ENCODE measurements at places on chromosomes 1 and 21.

DNA sequence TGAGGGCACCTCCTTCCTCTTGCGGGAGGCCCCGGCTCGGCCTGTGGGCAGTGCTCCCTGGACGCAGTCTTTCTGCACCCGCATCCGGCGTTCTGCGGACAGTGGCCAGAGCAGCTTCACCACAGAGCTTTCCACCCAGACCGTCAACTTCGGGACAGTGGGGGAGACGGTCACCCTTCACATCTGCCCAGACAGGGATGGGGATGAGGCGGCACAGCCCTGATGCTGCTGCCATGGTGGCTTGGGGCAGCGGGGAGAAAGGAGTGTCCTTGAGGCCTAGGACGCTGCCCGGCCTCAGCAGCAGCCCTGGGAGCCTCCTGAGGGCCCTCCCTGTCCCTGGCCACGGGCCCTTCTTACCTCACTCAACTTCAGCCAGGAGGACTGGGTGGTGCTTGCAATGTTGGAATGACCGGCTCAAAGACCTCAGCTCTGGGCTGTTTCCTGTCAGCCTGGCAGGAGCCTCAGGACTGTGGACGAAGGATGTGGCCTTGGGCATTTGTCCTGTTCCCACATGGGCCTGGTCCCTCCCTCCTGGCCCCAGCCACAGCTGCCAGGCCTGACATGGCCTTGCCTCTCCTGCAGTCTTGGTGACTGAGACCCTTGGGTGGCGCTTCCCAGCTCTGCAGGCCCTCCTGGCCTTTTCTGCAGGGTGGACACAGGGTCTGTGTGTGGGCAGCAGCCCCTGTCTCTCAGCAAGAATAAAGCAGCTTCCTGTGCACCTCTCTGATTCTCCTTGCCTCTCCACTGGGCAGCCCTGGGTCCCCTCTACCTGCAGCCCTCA is 45.9 kb downstream of the TRIM11 start:
- no peak for DNase-seq

- DNase-seq: no peak
These were observed 738.0 kb downstream of the PTPRU start for GRCh38 chr1:29974316-29974724.

DNA sequence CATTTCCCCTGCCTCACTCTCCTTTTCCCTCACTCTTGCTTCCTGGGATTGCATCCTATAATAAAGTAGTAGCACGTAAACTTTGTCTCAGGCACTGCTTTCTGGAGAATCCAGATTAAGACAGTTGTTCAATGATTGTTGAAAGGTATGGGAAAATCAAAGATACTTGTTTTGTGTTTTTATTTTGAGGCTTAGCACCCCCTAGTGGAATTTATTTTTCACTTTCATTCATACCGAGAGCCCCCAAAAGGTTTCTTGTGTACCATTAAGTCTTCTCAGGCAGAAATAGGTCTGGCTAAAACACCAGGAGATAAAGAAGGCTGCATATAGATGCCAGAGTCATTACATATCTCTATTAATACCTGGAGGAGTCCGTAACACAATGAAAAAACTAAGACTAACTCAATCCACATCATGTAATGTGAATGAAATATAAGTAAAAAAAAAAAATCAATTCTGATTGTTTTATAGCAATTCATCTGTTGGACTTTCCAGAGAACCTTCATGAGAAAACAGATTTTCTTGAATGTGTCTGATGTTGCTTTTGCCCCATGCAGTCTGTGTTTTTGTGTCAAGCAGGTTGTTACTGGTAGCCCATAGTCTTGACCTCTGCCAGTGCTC is 103.5 kb downstream of the RPE65 start:
- no peak for DNase-seq

DNA sequence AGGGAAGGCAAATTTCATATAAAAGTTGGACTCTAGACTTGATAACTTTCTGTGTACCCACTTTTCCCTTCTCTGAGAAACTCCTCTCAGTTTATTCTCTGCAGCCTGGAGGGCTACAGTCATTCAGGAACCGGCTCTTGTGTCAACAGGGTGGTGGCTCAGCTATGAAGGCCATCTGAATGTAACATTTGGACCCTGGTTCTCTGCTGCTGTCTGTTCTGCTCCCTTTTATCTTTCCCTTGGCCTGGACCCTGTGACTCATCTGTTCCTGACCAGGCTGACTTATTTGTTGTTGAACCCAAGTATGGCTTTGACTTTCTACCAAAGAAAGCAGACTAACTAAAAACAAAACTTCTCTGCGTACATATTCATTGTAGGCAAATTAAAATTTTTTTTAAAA is 75.4 kb downstream of the CENPF start:
- no peak for DNase-seq

DNA sequence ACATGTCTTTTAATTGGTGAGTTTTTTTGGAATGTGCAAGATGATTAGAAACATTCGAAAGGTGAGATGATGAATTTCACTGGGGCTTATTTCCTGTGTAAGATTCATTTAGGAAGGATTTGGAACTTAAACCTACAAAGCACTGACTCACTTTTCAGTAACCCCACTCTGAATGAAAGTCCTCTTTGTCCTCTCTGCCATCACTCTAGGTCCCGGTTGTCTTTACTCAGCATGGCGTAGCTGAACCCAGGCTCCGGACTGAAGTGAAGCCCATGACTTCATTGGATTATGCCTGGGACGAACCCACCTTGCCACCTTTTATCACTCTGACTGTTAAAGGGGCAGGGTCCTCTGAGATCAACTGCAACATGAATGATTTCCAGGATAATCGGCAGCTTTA is 139.4 kb downstream of the VPS13D start:
- no peak for DNase-seq

- no peak for DNase-seq
These were observed 45.1 kb upstream of the C1orf174 start for GRCh38 chr1:3945222-3945621.
